Hypothalamus (tissue), 51 donors: ENCODE measurements at places on chromosomes 6 and 20.
A peak's percentile ranks its signal among the peaks of the same experiment; 100 is the strongest.

DNA sequence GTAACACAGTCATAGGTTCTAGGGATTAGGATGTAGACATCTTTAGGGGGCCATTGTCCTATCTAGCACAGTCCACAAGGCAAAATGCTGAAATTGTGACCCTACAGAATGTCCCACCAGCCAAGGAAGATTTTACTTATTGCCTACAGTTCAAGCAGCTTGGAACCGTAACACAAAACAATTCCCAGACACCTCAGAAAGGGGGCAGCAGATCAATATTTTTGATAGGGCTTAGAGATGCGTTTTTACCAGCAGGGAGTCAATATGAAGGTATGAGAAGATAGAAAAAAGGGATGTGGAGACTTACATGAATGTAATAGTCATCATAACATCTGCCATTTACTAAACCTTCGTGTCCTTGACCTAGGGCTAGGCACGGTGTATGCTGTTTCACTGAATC, 81.0 kb downstream of the TMEM170B start:
- no peak for DNase-seq

DNA sequence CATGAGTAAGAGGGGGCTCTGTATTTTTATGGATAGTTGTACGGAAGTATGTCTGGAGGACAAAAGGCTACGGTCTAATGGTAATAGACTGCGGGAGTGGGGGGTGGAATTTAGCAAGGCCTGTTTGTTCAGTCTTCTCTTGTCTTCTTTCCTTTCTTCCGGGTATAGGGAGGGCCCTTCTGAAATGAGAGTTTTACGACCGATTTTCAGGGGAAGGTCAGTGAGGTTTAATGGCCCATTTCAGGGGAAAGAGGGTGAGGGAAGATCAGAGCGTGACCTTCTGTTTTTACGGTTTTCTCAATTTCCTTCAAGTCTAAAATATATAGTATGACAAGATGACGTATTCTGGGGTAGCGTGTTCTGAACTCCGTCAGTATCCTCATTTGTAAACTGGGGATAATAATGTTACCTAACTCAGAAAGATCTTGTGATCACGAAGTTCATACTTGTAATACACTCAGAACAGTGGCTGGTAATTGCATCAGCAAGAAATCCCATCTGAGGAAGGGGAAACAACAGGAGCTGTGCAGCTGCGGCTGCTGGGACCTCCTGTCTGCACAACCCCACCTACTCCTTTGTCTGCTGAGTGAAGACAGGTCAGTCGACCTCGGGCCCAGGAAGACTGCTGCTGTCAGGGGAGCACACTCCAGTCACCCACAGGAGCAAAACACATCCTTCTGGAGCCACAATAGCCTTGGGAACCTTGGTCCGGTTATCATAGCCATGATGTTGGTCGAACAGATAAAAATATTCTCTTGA, 90.4 kb downstream of the MAP3K7 start:
- DNase-seq = no peak

DNA sequence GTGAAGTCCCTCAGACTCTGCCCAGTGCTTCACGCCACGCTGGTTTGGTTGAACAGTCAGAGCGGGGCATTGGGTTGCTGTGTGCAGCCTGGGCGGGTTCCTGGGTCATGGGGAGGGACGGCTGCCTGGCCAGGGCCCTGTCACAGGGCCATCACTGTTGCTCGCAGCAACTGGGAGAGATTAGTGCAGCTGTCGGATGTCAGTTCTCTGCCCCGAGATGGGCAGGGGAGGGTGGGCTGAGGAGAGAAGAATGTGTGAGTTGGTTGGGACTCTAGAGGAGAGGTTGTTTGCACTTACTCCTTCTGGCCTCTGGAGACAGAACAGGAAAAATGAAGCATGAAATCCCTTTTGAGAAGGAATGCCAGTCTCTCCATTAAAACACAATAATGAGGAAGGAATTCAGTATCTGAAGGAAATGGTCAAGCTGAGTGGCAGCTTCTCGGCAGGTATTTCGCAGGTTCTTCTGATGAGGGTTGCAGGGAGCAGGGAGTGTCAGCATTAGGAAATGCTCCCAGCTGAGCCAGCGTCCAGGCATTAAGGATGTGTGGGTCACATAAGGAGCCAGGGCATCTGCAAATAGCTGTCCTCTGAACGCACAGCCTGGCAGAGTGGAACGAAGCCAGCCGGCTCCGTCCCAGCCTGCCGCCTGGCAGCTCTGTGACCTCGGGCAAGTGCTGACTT, 95.9 kb downstream of the SSR1 start:
- no peak for DNase-seq

DNA sequence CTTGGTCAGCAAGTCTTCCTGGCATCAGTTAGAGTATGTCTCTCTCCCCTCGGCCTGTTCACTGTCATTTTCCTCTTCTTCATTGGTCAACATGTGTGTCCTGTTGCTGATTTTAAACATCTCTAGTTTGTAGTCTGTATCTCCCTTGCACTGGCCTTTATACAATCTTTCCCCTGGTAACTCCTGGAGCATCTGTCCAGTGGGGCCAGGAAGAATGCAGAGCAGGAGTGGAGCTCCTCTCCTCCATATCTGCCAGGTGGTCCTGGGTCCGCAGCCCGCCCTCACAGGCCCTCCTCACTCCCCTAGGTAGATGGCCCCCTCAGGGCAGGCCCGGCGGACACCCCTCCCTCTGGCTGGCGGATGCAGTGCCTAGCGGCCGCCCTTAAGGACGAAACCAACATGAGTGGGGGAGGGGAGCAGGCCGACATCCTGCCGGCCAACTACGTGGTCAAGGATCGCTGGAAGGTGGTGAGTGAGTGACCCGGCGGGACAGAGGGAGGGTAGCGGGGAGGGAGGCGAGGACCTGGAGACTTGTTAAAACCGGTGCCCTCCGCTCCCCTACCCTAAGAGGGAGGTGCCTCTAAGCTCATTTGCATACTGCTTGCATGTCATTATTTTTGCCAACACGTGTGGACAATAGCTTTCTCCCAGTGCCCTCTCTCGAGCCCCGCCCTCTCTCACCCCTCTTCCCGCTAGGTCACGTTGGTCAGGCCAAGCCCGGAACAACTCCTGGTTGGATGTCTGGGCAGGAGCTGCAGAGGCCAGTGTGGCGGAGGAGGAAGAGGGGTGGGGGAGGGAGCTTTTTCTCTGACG, 3.2 kb downstream of the TTBK1 start:
- no peak for DNase-seq

DNA sequence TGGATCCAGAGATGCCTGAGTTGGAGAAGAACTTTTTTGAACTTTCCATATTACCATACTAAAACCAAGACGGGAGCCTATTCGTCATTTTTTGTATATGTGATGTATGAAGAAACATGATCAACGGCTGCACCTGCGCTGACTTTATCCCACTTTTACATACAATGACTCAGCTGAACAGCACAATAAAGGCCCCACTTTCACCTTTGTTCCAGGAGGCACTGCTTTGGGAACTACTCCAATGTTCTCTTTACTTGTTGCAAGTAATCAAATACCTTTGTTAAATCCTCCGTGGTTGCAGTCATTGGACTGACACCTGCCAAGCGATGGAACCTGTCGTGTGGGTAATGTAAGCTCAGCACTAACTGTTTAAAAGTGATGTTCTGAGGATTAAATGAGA, 17.3 kb upstream of the BTN3A2 start:
- no peak for DNase-seq

DNA sequence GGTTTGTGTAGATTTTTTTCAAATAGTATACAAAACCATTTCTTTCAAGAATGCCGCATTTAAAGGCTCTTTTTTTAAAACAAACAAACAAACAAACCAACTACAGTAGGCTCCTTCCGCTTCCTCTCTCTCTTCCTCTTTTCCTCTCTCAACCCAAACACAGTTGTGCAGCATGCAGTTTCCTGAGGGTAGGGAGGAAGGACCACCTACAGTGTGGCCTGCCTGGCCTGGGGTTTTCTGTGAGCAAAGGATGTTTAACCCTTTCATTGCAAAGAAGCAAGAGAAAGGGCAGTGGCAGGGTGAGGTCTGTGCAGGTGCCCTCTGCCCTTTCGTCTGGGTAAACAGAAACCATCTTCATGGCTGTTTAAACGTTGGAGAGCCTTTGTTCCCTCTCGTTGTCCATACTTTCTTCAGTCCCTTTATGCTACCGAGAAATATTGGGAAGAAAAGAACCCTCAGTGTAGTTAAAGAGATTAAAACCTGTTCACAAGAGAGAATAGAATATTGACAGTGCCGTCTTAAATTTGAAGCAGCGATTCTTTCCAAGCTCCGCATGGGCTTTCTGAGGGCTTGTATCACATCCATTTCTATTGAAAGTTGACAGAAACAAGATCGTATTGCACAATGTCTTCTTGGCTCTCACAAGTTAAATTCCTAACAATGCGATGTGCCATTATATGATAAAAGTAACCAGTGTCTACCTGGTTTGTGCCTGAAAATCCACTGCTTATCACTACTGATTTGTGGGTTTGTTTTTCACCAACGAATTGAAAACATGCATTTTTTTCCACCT, 215.5 kb upstream of the SNX9 start:
- no peak for DNase-seq

DNA sequence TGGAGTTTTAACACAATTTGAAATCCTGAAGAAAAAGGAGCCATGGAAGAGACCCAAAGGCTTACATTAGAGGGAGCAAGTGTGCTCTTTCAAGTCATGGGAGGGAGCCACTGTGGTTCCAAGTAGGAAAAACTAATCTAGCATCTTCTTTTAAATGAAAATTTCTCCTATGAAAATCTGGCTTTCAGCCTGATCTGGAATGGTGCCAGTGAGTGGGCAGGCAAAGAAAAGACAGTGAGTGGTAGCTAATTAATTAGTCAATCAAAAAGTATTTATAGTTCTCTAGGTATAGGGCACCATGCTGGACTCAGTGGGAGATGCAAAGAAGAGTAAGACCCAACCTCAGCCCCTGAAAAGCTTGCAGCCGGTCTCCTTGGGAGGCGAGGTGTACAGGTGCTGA, 21.9 kb downstream of the CAP2 start:
- DNase-seq = no peak

DNA sequence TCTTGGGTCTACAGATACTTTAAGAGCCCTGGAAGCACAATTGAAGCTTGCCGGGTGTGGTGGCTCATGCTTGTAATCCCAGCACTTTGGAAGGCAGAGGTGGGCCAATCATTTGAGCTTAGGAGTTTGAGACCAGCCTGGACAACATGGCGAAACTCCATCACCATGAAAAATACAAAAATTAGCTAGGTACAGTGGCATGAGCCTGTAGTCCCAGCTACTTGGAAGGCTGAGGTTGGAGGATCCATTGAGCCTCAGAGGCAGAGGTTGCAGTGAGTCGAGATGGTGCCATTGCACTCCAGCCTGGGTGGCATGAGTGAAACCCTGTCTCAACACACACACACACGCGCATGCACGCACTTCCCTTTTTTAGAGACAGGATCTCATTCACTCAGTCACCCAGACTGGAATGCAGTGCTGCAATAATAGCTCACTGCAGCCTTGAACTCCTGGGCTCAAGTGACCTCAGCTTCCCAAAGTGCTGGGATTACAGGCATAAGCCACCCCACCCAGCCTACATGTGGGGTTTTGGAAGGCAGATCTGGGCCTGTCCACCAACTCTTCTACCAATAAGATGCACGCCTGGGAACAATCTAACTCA, 182.5 kb upstream of the JARID2 start:
- no peak for DNase-seq

- DNase-seq = no peak
Observed at GRCh38 chr20:44748005-44748370, 2.3 kb downstream of the KCNK15 start.

- no peak for DNase-seq
Observed at GRCh38 chr6:52077180-52077884, 10.1 kb downstream of the PKHD1 start.

DNA sequence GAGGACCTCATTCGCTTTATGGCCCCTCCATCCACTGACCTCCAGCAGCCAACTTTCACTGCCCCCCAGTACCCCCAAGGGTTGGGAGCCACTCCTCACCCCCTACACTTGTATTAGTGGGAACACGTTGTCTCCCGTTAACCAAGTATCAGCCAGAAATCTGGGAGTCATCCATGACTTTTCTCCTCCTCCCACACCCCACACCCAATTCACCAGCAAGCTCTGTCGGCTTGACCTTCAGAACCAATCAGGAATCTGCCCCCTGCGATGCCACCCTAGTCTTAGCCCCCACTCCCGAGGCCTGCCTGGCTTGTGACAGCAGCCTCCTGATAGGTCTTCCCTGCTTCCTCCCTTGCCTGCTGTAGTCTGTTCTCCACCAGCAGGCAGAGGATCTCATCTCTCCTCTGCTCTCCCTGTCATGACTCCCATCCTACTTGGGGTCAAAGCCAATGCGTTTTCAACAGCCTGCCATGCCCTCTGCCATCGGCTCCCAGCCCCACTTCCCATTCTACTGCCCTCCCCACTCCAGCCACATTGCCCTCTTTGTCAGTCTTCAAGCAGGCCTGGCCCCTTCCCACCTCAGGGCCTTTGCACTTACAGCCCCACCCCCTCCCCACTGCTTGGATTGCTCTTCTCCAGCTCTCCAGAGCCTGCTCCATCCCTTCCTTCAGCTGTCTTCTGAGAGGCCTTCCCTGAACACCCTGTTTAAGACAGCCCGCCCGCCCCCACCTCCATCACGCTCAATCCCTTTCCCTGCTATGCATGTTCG, 19.4 kb downstream of the MDGA1 start:
- DNase-seq = no peak

GRCh38 chr6:104625536-104625935, 234.2 kb downstream of the HACE1 start:
- DNase-seq = no peak

- DNase-seq = no peak
Observed at GRCh38 chr6:29465279-29465678, 8.3 kb downstream of the OR2H1 start.

DNA sequence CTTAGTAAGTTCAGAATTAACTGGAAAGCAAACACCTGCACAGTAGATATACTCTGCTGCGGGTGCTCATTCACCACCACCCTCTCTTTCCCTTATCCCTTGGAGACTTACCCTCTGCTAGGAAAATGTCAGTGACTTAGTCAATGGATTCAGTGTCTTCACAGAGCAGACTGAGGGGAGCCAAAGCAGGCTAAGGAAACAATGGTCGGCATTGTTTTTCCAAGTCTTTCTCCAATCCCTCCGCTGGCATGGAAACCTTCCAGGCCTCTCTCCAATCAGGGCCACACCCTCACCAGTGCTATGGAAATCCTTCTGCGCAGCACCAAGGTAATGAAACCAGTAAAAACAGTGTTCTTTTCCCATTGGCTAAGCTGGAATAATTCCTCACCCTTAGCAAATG, 531.2 kb downstream of the TFAP2B start:
- peak; percentile 28 for DNase-seq

DNA sequence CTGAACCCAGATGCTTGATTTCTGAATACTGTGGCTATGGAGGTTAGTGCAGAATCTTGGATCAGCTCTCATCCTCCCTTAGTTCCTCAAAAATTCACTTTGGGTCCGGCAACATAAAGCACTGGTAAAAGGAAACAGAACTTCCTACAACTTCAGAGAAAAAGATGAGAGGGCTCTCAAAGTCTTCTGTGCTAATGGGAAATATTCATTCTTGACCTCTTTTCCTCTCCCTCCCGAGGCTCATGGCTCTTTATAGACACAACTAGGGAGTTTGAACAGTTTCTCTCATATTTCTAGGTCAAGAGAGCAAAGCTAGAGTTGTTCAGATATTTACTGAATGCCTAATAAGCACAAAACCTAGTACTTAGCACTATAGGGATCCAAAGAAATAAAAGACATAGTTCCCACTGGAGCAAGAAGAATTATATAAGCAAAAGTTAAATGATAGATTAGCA, 124.1 kb upstream of the TCF21 start:
- DNase-seq = no peak

GRCh38 chr20:53621482-53622246, 28.0 kb upstream of the ZNF217 start:
- no peak for DNase-seq
